ENCODE measurements at places on chromosomes 12 and 14.

- DNase-seq, result no peak
Observed at GRCh38 chr14:86221755-86222154, 691.8 kb downstream of the FLRT2 start.

DNA sequence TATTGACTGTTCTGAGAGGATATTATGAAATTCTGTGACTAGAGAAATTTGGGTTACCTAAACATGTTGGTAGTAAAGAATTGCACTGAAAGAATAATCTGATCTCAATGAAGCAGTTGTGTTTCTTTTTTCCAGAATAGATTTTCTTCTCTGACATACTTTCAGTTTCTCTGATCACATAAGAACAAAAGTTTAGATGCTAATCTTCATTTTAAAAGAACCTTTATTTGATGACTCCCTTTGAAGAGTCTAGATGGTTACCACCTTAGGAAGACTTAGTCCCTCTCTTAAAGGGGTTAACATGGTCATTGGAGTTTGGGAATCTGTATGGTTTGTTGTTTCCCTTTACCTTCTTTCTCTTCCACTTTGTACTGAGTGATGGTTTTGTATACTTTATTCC, 58.6 kb downstream of the MON2 start:
- DNase-seq, result no peak

- DNase-seq, result peak; percentile 36
Observed at GRCh38 chr14:106657460-106657859, 1131.1 kb downstream of the TMEM121 start.

DNA sequence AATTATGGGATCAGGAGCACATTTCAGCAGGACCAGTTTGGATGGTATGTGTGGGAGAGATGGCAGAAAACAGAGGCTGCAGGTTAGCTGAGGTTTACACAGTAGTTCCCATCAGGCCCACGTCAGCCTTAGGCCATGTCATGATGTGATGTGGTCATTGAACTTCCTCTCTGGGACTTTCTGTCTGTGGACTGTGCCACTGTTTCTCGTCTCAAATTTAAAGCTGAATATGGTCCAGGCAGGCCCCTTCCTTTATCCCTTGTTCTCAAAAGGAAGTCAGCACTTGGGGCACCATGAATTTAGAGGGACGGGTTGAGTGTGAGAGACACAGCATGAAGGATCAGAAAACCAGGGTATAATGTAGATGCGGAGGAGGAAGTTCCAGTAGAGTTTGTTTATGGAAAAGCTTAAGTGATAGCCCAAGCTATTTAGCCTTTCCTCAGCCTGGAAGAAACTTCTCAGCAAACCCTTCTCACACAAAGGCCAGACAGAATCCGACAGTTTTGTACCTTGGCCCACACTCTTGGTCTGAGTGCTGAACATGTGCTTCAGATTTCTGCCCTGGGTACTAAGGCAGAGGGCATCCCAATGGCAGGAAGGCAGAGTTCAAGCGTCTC, 3.6 kb upstream of the IGFBP6 start:
- no peak for DNase-seq

DNA sequence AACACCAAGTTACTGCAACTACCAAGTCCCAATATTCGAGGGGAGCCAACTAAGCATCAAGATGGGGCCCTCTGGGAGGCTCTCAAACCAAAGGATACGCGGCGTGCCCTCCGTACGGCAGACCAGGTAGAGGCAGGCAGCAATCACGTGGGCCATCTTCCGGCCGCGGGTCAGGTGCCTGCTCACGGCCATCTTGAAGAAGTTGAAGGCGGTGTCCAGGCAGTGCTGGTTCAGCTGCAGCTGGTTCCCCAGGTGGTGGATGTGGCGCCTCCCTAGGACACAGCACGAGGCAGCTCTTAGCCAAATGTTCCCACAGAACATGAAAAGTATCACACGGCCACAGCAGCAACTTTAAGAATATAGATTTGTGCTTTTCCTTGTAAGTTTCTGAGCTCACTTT, 24.3 kb downstream of the BTBD6 start:
- no peak for DNase-seq

DNA sequence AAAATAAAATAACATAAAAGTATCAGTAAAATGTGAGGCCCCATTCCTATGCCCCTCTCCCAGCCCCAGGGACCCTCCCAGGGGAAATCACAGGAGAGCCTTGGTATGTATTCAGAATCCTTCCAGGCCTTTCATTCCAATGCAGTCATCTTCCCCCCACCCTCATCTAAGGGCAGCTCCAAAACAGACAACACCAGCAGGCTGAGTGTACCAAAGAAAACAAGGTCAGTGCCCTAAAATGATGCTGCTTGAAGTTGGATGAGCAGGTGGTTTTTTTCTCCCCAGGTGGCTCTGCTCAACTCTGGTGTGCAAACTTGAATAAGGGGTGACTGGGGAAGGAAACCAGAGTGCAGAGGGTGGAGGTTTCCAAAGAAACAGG, 56.2 kb downstream of the TSPAN9 start:
- DNase-seq, result no peak

DNA sequence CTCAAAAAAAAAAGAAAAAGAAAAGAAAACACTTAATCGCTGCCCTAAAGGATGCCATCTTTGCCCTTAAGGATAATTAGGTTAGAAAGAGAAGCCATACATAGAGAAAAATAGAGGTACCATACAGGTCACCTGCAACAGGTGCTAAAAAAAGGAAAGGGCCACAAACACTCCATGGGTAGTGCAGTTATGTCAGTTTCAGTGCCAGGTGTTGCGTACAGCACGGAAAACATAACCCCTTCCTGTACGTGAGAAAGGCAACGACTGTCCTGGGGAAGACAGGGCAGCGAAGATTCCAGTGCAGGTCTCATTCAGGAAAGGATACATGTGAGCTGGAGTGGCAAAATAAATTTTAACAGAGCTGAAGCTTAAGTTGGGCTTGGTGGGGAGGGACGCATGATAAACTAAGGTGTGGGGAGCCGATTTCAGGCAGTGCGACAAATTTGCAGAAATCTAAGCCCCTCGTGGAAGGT, 553 bp upstream of the DAZAP2 start:
- DNase-seq, result no peak

- no peak for DNase-seq
Observed at GRCh38 chr12:89756585-89757398, 48.2 kb upstream of the ATP2B1 start.

DNA sequence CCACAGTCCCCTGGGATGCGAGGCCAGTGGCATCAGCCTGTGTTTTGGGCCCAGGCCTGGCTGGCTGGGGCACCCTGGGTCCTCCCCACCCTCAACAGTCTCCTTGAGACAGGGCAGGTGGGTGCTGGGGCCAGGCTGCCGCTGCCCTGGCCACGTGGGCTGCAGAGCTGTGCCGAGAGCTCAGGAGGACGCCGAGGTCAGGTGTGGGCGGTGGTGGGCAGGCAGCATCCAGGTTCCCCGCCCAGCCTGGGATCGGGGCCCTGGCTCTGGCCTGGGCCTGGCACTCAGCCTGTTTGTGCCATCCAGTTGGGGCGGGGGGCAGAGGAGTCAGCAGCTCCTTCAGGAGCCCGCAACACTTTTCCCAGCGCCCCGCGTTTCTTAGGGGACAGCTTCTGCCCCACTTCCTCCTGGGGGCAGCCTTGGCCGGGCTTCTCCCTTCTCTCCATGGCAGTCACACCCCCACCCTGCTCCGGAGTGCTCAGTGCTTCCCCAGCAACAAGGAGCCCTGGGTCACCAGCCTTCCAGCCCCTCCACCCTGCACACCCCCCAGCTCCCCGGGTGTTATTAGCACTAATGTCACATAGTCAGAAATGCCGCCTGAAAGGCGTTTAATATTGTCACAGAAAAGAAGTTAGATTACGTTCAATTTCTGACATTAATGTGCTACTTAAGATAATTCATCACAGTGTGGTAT, 30.8 kb downstream of the KIF26A start:
- DNase-seq, result no peak

DNA sequence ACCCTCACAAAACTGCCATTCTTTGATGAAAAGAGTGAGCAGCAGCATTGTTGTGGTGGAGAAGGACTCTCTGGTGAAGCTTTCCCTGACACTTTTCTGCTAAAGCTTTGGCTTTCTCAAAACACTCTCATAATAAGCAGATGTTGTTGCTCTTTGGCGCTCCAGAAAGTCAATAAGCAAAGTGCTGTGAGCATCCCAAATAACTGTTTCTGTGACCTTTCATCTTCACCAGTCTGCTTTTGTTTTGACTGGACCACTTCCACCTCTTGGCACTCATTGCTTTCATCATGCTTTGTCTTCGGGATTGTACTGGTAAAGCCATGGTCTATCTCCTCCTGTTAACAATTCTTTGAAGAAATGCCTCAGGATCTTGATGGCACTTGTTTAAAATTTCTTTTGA, 424.7 kb upstream of the TMPO start:
- no peak for DNase-seq

DNA sequence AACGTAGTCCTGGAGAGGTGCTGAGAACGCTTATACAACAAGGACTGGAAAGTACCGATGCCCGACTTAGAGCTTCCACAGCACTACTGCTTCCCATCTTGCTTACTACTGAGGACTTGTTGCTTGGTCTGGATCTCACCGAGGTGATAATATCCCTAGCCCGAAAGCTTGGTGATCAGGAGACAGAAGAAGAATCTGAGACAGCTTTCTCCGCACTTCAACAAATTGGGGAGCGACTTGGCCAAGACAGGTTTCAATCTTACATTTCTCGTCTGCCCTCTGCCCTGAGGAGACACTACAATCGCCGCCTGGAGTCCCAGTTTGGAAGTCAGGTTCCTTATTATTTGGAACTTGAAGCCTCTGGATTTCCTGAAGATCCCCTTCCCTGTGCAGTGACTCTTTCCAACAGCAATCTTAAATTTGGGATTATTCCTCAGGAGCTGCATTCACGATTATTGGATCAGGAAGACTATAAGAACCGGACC, 1.1 kb downstream of the TOGARAM1 start:
- no peak for DNase-seq

GRCh38 chr12:6559500-6559899, 3.7 kb upstream of the IFFO1 start:
- no peak for DNase-seq

GRCh38 chr14:78073028-78073427, 97.1 kb upstream of the NRXN3 start:
- no peak for DNase-seq

DNA sequence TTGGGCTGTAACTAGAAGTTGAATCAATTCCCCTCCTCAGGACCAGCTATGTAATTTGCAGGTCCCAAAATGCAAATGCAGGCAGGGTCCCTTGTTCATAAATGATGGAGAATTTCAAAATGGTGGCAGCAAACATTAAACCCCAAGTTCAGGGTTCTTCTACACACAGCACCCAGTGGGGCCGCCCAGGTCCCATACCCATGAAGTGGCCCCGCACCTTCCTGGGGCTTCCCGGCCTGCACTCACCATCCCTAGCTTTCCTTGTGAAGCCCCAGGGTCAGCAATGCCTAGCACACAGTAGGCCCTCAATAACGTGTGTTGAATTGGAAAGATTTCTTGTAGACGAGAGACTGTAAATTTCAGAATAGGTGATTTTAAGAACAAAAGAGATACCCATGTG, 76.0 kb downstream of the NTF3 start:
- DNase-seq, result no peak
